ENCODE measurements at places on chromosomes 13 and 19.

DNA sequence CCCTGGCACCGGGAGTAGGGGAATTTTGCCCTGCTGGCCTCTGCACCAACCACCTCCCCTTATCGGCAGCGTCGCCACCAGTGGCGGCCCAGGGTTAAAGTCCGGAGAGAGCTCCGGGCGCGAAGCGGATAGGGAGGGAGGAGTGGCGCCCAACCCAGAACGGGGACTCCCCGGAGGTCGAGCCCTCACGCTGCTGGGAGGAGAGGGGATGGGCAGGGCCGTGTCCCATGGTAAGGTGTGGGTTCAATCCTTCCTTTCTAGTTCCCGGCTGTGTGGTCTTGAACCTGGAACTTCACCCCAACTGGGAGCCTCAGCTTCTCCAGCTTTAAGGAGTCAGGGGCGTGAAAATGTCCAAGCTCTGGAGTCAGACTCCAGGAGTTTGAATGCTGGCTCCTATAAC is 23.3 kb upstream of the BCL3 start:
- DNase-seq, result no peak

DNA sequence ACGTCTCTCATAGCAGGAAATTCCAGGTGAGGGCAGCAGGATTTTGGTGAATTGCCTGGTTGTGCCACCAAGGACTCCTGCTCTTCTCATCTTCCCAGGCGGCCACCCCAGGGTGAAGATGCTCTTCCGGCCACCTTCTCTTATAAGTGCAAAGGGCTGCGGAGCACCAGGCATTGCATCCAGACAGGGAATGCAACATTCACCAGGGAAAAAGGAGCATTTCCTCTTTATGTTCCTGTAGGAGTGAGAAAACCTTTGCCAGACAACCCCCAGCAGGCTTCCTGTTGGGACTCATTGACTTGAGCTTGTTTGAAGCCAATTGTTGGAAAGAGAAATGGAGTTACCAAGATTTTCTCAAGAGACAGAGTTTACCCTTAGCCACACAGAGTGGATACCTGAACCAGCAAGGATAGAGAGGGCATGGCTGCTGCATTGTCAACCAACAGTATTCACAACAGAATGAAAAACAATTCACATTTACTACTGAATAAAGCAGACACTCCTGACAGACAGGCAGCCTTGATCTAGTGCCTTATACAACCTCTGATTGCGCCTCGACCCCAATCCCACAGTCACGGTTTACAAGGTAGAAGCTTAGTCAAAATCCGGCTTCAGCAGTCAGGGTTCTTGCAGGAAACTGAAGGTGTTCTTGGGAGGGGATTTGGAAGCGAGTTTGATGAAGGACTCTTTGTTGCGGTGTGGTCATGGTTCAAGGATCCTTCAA is 1.8 kb upstream of the ATP11A start:
- DNase-seq, result no peak

DNA sequence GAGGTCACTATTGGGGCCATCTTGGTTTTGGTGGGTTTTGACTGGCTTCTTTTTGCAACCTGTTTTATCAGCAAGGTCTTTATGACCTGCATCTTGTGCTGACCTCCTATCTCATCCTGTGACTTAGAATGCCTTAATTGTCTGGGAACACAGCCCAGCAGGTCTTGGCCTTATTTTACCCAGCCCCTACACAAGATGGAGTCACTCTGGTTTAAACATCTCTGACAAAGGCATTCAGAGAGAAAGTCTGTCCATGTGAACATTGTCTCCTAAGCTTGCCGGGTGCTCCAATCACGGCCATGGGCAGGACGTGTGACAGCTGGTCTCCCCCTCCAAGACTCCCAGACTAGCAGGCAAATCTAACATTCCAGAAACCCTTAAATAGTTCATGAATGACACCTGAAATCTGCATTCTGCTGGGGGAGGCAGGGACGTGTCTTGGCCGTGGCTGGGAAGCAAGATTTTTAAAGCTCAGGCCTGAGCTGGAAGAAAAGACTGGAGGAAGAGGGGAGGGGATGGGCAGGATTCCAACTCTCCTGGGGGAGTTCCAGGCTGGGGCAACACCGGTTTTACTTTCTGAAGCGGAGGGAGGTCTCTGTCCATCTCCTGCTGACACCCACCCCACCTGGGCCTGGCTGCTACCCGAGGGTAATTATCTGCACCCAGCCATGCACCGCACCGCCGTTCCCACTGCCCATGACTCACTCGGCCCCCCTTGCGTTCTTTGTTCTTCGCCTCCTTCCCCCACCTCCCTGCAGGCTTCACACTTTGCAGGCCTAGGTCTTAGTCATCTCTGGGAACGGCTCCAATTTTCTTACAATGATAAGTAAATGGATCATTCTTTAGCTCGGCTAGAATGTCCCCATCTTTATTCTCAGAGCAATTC is 11.6 kb upstream of the OR1M1 start:
- DNase-seq, result peak; percentile 55

DNA sequence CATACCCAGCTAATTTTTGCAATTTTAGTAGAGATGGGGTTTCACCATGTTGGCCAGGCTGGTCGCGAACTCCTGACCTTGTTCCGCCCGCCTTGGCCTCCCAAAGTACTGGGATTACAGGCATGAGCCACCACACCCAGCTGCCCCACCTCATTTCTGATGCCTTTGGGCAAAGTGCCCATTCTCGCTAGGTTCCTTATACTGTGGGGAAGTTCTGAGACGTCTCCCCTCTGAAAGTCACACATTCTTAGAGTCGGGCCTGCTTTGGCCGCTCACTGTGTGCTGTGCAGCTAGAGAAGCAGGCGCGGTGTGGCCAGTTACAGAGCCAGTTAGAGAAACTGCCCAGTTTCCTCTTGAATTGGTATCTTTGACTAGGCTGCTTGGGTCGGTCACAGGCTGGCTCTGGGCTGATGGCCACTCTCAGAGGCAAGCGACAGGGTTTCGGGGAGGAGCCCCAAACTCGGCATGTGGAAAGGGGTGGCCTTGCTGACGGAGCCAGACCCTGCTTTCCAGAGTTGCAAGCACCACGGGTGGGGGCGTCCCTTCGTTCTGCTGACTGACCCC is 18.0 kb downstream of the PRAM1 start:
- no peak for DNase-seq

- no peak for DNase-seq
Observed at GRCh38 chr19:6685482-6685881, 15.5 kb upstream of the TNFSF14 start.
